ENCODE measurements at places on chromosomes 4 and X.

- no peak for DNase-seq
Observed at GRCh38 chr4:69467797-69468196, 27.9 kb downstream of the UGT2B4 start.

DNA sequence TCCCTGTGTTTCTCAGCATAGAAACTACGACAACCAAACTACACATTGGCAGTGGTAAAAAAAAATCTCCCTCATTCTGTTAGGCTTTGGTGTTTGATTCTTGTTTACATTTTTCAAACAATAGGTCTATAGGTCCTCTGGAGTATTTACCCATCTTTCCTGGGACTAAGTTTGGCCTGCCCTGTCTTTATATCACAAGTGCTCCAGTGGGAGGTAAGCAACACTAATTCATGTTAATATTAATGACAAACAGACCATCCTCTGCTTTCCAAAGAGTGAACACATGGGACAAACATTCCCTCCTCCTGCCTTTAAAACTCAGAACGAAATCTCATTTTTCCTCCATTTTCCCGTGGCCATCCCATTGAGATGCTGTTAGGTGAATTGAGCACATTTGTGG, 514.1 kb upstream of the INTU start:
- DNase-seq = no peak

DNA sequence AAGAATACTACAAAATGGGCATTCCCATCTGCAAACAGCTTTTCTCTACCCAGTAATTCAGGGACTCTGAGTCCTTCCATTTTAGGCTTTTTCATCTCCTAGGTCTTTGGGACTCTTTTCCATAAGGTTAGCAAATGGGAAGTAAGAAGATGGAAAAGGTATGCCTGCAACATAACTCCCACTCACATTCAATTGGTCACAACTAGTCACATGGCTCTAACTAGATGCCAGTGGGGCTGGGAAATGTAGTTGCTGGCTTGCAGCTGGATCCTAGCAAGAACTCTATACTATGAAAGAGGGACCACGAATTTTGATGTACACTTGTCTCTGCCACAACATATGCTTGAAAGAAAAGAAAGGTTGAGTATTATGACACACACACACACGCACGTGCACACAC, 954.9 kb upstream of the FTHL17 start:
- no peak for DNase-seq

DNA sequence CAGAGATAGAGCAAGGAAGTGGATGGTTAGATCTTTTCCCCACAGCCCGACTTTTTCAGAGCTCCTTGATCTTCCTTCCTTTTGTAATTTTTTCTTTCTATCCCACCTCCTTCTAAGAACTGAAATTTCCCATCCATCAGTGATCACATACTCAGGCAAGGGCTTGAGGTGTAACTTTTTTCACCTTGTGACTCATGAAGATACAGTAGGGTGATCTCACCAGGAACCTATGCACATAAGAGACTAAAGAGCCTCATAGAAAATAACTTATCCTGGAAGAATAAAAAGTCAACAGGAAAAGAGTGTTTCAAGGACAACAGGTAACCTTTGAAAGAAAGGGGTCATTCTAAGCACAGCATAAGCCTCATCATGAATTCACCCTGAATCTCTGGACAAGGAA, 131.2 kb upstream of the HCCS start:
- no peak for DNase-seq

DNA sequence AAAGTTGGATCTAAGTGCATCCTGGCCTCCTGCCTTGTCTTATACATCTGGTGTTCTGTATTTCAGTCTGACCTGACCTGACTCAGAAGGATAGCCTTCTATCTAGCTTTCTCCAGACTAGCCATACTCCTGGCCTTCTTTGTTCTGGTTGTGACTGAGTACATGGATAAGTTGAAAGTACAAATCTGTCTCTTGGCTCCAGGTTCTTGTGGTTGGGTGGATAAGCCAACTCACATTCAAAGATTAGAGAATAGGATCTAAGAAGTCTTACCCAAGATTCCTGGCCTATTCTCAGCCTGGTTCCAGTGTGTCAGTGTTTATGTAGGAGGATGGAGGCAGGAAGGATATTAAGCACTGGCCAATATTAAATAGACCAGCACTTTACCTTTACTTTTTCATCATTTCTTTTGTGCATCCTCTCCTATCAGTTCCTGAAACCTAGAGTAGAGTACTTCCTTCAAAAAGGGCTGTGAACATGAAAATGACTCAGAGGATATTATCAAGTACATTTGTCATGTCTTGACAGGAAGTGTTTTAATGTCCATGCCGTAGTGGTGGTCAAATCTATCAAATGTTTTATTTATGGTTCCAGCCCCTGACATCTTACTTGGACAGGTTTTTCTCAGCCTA, 123.5 kb downstream of the IL15 start:
- DNase-seq = no peak

GRCh38 chr4:99457270-99457669, 22.1 kb upstream of the ADH7 start:
- DNase-seq = no peak

- peak; percentile 38 for DNase-seq
Observed at GRCh38 chrX:148049441-148049840, 68.3 kb downstream of the FMR1NB start.

DNA sequence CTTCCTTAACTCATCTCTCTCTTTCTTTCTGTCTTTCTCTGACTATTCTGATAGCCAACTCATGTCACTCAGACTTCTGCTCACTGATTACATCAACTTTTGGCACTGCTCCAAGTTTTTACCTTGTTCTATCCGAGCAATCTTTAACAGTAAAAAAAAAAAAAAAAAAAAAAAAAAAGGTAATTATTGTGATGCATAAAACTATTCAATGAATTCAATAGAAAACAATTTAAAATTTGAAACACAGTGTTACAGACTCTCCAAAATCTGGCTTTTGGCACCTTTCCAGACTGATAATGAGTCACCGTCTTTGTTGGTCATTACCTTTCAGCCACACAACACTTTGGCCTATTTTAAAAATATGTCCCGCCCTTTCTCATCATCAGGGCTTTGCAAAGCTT, 229.5 kb downstream of the GALNTL6 start:
- DNase-seq = peak; percentile 73

- no peak for DNase-seq
Observed at GRCh38 chrX:30577362-30577991, at the start of gene TASL. TSS of gene TASL (minus strand) at chrX:30577766. CDS start at chrX:30560355, 17,411 bp downstream.

Measured in MCF 10A (cell line).